AG04450 (cell line): ENCODE measurements at places on chromosomes 4 and X. TPM values are rescaled to one million over a fixed set of nuclear protein-coding genes. Genes with fewer than 3 reads are reported as not detected.

Gene SPANXN3
- not detected in 2 replicates for polyA plus RNA-seq

Gene THOC2
- 55.4 and 91.2 TPM in 2 replicates for polyA plus RNA-seq

Gene ADAMTS3
- polyA plus RNA-seq: 0.77 and 0.84 TPM in 2 replicates

- no peak for DNase-seq
Measured at GRCh38 chr4:11537846-11538245, 109.2 kb upstream of the HS3ST1 start.

DNA sequence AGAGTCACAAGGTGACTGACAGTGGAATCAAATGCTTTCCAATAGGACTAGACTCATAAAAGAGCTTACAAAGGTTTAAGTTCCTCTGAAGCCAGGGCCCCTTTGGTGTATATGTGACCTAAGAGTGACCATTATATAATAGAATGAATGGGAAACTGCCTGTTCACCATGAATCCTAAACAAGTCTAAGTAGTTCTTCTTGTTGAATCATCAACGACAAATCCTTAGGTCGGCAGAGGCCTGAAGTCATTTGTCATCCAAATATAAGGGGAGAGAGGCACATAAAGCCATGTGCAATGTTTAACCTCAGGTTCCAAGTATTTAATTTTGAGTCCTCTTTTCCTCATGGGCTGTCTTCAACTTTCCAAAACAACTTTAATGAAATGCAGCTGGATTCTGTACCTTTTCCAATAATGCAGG, 122.4 kb downstream of the RASL11B start:
- no peak for DNase-seq

DNA sequence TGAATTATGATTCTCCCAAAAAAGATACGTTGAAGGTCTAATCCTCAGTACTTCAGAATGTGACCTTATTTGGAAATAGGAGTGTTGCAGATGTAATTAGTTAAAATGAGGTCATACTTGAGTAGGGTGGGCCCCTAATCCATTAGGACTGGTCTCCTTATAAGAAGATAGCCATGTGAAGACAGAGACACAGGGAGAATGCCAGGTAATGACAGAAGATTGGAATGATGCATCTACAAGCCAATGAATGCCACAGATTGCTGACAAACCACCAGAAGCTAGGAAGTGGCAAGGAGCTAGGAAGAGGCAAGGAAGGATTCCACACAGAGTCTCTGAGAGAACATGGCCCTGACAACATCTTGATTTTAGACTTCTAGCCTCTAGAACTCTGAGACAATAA, 7.4 kb upstream of the RPS6KA3 start:
- no peak for DNase-seq

DNA sequence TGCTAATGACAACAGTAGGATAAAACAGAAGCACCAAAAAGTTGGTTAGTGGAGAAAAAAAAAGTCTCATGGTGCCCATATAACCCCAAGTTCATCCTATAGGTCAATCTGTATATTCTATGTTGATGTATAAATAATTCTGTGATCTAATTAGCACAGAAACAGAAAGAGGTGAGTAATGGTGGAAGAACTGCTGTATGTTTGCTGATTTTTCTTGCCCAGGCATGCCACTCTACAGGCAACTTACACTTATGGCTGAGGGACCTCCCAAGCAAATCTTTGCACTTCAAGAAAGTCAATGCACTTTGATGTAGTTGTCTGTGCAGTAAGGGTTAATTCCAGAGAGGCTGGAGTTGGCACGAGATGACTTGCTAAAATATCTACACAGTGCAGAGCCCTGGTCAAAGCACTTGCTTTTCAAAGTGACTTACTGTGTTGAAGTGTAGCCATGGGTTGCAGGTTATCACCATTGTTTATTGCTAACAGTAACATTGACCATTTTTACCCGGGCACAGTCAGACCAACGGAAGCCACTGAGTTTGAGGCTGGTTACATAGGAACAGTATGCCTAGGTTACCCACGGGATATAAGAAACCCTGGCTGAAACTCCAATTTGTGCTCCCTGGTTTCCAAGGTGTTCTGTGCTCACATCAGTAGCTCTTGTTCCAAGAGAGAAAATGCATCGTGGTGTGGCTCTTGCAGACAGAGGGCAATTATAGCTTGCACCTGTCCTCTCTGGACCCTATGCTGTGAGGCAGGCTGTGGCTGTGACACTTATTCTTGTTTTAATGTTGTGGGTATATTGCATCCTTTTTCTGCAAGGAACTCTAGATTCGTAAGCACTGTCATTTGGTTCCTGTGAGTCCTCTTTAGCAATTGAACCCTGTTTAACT, 141.3 kb upstream of the FTHL17 start:
- no peak for DNase-seq

GRCh38 chrX:40394302-40394701, 186.5 kb upstream of the ATP6AP2 start:
- no peak for DNase-seq

DNA sequence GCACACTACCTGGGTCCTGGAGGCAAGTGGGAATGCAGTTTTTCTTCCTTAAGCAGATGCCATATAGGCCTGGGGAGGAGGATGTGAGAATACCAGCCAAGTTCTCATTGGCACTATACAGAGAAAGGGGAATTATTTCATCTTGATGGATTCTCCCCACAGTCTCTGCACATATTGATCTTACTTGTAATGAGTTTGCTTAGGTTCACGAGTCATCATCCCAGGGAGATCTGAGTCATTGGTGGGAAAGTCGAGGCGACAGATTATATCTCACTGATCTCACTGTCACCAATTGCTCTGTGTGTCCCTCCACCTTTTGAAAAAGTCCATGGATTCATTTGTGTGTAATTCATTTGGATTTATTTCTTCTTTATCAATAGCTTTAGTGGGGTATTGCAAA, 156.8 kb downstream of the AR start:
- no peak for DNase-seq

DNA sequence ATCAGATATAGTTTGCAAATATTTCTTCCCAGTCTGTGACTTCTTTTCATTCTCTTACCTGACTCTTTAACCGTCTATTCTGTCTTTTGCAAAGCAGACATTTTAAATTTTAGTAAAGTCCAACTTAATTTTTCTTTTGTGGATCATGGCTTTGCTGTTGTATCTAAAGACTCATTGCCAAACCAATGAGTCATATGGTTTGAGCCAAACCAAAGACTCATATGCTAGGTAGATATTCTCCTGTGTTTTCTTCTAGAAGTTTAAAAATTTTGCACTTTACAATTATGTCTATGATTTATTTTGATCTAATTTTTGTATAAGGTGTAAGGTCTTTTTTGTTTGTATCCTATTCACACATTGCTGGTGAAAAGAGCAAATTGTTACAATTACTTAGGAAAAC, 446.8 kb downstream of the ANKRD50 start:
- DNase-seq: no peak

- DNase-seq: no peak
Measured at GRCh38 chr4:57168982-57169381, 58.8 kb upstream of the IGFBP7 start.

DNA sequence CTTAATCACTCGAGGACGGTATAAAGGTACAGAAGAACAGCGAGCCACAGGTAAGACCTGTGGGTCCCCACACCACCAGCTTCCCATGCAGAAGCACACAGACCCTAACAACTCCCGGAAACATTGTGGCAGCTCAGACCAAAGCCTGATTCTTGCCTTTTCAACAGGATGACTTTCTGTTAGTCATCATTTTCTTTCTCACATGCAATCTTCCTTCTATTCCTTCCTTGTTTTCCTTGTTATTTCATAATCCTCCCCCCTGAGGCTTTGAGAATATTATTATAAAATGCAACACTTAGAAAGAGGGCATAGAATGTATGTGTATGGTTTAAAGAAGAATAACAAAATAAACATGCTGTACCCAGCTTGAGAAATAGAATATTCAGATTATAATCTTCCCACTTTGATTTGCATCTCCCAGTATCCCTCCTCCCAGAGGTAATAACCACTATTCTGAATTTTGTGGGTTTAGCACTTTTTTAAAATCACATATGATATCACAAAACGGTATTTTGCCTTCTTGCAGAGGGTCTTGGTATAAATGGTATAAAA, 100.9 kb downstream of the FHDC1 start:
- DNase-seq: no peak

- DNase-seq: no peak
Measured at GRCh38 chrX:37860721-37861120, 13.3 kb upstream of the DYNLT3 start.

DNA sequence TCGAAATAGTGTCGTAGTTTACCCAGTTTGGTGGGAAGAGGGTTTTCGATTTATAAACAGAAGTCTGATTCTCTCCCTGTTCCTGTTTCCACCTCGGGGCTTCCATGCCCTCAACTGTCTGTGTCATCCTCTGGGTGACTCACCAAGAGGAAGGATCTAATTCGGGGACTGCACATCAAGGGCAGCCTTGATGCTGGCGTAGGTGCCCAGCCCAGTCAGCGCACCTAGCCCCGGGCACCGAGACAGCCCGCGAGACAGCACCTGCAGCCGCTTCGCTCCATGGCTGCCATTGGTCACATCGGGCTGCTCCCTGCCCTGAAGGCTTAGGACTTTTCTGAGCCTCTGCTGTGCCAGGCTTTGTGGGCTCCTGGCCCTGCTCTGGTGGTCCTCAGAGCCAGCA, 7.7 kb downstream of the ABCD1 start:
- DNase-seq: no peak
